ENCODE measurements at places on chromosomes 7 and 10. TPM values are rescaled to one million over a fixed set of nuclear protein-coding genes. Genes with fewer than 3 reads are reported as not detected.

Gene CYP3A5
- not detected for polyA plus RNA-seq

Gene MKX
- 0.10 TPM for polyA plus RNA-seq

Gene EMX2
- not detected for polyA plus RNA-seq

Gene SAP25
- polyA plus RNA-seq: 2.3 TPM

Gene POMZP3
- 5.2 TPM for polyA plus RNA-seq

Gene TAS2R40
- polyA plus RNA-seq: not detected

Gene ACSL5
- 0.86 TPM for polyA plus RNA-seq

Gene SFTPA1
- not detected for polyA plus RNA-seq

Gene OR6B1
- not detected for polyA plus RNA-seq

Gene MKI67
- 13.5 TPM for polyA plus RNA-seq

Gene ABLIM1
- 8.1 TPM for polyA plus RNA-seq

Gene SPDYE6
- not detected for polyA plus RNA-seq

Gene SUN3
- not detected for polyA plus RNA-seq

GRCh38 chr7:152528612-152529011 is 92.8 kb upstream of the KMT2C start:
- no peak for DNase-seq

- no peak for DNase-seq
Measured at GRCh38 chr10:89574368-89574767, 39.0 kb upstream of the SLC16A12 start.

DNA sequence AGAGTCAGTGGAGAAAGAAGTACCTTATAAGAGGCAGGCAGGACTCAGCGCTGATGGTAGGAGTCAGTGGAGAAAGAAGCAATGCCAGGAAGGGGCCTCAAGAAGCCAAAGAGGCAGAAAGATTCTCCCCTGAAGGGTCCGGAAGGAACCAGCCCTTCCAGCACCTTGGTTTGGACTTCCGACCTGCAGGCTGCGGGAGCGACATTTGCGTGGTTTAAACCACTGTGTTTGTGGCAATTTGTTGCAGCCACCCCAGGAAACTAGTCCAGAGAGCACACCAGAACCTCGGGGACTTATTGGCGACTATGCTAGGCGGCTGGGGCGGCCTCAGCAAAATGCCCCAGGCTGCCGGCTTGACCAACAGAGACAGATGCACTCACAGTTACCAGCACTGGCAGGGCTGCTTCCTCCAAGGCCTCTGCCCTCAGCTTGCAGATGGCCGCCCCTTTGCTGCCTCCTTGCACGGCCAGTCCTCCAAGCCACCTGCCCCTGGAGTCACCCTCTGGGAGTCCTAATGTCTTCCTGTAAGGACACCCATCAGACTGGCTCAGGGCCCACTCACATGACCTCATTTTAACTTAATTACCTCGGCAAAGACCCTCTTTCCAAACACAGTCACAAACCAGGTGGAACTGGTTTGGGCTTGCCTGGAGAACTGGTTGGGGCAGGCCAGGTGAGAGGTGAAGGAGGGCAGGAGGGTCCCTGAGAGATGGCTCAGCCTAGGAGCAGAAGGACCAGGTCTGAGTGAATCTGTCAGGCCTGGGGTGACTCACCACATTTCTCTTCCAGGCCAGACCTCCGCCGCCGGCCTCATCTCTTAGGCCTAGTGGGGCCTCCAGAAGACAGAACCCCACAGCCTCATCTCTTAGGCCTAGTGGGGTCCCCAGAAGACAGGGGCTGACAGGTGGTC is 26.1 kb downstream of the CALML3 start:
- DNase-seq: peak; percentile 53

- DNase-seq: no peak
Measured at GRCh38 chr7:22640269-22640668, 86.7 kb upstream of the IL6 start.

DNA sequence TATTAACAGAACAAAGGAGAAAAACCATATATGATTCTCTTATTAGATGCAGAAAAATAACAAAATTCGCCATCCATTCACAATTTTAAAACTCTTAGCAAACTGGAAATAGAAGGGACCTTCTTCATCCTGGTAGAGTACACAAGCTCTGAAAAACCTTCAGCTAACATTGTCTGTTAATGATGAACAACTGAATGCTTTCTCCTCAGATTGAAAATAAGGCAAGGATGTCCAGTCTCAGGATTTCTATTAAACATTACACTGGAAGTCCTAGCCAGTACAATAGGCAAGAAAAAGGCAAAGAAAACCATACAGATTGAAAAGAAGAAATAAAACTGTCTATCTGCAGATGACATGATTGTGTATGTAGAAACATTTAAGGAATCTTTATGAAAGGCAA is 16.0 kb upstream of the CCNY start:
- no peak for DNase-seq

GRCh38 chr7:108409146-108409545 is 47.1 kb downstream of the NRCAM start:
- no peak for DNase-seq

DNA sequence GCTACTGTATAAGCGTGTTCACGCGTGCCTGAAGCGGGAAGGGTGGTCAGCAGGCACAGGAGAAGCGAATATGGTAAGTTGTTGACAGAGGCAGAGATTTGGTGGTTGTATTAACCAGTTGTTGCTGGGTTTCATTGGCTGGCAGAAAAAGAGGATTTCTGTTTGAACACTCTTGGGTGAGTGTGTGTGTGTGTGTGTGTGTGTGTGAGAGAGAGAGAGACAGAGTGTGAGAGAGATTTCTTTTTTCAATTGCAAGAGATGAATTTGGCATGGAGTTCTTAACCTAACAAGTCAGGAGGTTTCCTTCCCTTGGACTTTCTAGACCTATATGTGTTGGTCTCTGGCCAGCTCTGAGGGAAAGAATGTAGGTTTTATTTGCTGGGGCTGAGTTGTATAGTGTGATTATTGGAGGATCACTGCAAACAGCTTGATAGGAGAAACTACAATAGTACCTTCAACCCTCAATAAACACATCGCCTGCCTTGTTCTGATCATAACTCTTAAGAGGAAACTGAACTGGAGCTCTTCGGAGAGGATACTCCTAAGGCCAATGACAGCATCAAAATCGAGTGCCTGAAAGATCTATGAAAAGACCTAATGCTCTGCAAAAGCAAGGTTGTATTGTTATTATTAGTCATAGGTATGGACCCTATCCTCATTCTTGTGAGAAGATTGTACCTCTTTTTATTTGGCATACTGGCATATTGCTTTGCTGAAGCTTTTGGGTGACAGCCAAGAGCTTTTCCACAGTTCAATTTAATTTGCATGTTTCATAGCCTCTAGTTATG is 1.2 kb downstream of the MCU start:
- peak; percentile 18 for DNase-seq

- peak; percentile 38 for DNase-seq
Measured at GRCh38 chr7:157139111-157139809, 534 bp downstream of the UBE3C start.

GRCh38 chr7:142108728-142109505 is 2.6 kb upstream of the MGAM2 start:
- DNase-seq: no peak

GRCh38 chr7:148368562-148368961 is 222.0 kb upstream of the C7orf33 start:
- DNase-seq: no peak

DNA sequence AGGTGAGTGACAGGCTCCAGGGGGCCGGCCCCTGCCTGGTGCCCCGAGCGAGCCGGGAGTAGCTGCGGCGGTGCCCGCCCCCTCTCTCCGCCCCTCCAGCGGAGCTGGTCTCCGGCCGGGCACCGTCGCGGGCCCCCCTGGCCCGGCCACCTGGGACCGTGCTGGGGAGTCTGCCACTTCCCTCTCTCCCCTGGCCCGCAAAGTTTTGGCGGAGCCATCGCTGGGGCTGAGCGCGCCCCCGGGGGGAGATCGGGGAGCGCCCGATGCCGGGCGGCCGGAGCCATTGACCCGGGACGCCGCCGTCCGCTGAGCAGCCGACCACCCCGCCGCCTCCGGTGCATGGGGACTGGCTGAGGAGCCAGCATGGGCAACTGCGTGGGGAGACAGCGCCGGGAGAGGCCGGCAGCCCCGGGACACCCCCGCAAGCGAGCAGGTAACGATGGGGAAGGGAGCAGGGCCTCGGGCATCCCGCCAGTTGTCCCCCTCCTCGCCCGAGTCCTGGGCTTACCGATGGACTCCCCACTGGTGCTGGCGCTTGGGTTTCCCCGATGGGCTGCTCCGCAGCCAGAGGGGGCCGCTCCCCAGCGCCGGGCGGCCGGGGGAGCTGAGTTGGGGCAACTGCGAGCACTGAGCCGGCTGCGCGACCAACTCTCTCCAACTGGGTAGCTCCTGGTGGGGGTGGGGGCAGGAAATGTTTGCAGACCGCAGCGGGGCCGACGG is at the start of gene UBTD1:
TSS of gene UBTD1 (plus strand) at position 84 of the 720 bp plus-strand sequence. CDS start at position 364, 280 bp downstream.
- DNase-seq: peak; percentile 49

DNA sequence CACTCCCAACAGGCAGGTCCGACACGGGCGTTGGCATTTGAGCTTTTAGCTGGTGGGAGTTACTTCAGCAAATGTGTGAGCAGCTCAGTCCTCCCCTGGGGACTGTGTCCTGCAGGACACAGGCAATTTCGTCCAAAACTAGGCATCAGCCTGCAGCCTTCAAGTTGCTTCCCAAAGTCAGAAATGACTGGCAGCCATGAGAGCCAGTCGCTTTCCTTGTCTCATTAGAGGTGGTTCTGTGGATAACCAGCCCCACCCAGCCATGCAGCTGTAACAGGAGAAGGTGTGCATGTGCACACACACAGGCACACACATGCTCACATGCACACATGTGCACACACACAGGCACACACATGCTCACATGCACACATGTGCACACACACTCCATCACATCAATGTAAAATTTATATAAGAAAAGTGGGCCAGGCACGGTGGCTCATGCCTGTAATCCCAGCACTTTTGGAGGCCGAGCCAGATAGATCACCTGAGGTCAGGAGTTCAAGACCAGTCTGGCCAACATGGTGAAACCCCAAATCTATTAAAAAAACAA is 138.8 kb upstream of the TCERG1L start:
- no peak for DNase-seq

DNA sequence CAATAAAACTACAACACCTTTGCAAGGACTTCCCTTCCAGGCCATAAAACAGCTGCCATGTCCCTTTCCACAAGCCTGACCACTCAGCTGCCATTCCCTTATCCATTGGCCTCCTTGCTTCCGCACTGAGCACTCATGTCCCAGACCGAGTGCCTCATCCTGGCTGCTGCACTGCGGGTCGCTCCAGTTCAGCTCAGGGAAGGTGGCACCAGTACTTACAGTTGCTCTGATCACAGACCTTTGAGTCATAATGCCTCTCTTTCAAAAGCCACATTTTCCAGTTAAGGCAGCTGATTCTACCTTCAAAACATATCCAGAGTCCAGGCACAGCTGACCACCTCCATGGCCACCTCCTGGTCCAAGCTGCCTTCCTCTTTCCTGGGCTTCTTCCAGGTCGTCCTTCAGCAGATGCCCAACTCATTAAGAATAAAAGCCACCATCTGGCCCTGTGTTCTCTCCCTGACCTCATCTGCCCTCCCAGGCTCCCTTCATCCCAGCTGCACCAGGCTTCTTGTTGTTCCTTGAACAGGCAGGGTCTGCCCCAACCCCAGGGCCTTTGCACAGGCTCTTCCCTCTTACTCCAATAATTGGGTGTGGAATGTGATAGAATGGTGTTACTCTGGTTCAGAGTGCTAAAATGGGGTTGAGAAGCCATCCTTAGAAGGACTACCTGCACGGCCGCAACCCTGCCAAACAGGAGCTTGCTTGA is 64.5 kb downstream of the RAMP3 start:
- DNase-seq: no peak

DNA sequence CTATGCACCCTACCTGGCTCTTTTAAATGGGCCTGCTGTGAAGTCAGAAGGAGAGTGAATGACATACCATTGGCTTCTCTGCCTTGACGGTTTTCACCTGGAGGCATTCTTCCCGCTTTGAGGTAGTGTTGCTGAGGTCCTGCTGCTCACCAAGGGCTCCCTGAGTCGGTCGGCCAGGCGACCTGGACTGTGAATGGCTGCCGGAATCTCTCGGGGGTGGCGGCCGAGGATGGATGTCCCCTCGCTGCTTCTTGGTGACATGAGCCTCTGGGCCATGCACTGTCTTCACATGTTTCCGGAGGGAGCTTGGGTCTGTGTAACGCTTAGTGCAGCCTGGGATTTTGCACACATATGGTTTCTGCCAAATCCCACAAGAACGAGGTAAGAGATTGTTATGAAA is 264.7 kb downstream of the GLI3 start:
- DNase-seq: no peak

DNA sequence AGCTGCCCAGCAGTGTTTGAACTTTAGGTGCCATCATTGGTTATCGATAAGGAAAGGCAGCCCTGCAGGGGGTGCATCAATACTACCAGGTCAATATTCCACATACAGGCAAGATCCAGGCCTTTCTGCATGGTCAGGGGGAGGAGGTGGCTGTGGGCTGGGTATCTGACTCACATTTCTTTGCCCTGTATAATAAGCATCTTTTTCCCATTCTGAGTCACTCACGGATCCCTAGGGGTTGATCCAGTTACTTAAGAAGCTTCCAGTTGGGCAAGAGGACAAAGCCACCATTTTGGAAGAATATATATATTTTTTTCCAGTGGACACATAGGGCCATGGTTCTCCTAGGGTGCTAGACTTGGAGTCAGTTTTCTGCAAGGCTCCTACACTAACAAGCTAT is 114.2 kb upstream of the HABP2 start:
- peak; percentile 1 for DNase-seq

DNA sequence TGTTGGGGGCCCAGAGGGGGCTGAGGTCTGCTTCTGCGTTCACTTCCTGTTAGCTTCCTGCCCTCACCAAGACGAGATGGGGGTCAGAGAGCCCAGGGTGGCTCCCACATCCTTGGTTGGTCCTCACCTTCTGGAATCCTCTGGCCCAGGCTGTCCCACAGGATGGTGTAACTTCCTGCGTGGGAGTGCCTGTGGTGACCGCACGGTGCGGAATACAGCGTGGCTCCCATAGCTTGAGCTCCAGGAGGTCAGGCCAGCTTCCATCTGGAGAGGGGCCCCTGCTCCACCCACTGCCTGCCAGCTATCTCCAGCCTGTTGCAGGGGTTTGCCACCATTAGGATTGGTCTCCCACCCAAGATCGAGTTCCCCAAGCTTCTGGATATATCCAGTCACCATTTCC is 681.2 kb upstream of the FOXK1 start:
- no peak for DNase-seq

GRCh38 chr10:110510730-110511129 is 13.0 kb downstream of the DUSP5 start:
- DNase-seq: no peak

- DNase-seq: no peak
Measured at GRCh38 chr10:8998751-8999150, 944.3 kb downstream of the GATA3 start.

- DNase-seq: no peak
Measured at GRCh38 chr7:1719913-1720312, 49.8 kb downstream of the ELFN1 start.

GRCh38 chr7:151992375-151992774 is 33.1 kb upstream of the GALNT11 start:
- no peak for DNase-seq
